NCI-H2171 treated with DMSO at 0.1 percent for 48 hours (cell line): ENCODE measurements at places on chromosomes 12 and 14.

DNA sequence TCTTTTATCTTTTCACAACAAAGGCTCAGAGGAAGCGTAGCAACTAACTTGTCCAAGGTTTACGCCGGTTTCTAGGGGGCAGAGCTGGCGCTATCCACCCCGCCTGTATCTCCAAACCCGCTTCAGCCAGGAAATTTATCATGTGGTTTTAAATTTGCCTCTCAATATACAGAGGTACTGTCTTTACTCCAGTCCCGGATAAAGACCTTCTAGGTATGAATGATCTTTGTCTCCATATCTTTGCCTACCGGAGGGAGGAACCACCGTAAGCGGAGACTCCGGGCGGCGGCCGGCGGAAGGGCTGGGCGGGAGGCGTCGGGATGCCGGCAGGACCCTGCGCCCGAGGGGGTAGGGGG is 693 bp upstream of the RIMKLB start:
- peak; percentile 8 for DNase-seq

- no peak for DNase-seq
Observed at GRCh38 chr14:64187331-64187730, 106.8 kb downstream of the ESR2 start.

DNA sequence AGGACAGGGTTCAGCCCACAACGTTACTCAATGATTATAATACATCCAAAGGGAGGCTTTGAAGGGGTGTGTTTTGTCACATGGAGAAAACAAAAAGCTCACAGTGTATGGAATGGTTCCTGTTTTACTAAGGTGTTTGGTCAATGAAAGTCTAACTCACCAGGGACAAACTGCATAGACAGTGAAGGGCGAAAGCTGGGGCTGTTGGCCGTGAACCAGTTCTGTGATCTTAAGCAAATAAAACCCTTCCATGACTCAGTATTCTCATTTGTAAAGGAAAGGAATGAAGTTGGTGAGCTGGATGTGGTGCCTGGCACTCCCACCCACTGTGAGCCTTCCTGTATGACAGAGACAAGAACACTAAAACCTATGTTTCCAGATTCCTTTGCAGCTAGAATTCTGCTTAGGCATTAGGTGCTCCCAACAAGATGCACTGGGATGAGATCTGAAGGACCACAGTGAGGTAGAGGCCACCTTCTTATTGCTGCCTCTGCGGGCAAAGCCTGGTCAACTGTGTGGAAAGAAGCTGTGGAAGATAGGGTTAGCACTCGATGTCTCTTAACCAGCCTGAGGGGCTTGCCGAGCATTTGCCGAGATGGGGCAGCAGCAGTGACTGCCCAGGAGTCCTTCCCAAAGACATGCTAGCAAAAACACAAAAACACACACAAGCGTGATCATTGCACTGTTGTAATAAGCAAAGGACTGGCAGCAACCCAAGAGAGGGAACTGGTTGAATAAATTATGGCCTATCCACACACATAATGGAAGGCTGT is 48.5 kb downstream of the VCPKMT start:
- no peak for DNase-seq

DNA sequence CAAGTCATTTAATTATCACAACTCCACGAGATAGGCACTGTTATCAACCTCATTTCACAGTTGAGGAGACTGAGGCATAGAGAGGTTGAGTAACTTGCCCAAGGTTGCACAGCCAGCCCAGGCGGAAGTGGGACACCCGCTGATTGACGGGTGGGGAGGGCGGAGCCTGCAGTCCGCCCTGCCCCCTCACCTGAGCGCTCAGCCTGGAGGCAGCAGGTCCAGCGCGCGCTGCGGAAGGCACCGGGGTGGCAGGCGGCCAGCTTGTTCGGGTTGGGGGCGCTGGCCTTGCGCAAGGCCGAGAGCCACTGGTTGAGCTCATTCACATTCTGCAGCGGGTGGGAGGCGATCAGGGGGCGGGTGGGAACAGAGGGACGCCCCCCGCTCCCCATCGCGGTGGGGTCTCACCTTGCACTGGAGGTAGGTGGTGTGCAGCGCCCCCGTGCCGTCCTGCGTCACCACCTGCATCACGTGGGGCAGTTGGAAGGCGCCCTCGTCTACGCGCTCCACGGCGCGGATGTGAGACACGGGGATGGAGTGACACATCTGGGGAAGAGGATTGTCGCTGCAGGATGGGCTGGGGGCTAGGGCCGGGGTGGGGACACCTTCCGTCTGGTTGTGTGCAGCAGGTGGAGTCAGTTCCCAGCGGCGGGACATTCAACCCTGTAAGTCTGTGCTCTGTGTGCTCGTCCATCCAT is 31.7 kb downstream of the RASAL1 start:
- DNase-seq = peak; percentile 84

DNA sequence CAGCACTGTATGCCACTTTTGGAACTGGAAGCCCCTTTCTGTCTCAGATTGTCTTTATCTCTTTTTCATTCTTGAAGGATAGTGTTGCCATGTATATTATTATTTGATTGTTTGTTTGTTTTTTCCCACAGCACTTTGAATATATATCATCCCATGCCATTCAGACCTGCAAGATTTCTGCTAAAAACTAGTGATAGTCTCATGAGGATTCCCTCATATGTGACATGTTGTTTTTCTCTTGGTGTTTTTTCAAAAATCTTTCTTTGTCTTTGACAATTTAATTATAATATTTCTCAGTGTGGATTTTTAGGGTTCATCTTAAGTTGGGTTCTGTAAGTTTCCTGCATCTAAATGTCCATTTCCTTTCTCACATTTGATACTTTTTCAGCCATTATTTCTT is 36.8 kb upstream of the SCAF11 start:
- DNase-seq = no peak
